ENCODE measurements at places on chromosomes 6 and 20. TPM values are rescaled to one million over a fixed set of nuclear protein-coding genes. Genes with fewer than 3 reads are reported as not detected.

DNA sequence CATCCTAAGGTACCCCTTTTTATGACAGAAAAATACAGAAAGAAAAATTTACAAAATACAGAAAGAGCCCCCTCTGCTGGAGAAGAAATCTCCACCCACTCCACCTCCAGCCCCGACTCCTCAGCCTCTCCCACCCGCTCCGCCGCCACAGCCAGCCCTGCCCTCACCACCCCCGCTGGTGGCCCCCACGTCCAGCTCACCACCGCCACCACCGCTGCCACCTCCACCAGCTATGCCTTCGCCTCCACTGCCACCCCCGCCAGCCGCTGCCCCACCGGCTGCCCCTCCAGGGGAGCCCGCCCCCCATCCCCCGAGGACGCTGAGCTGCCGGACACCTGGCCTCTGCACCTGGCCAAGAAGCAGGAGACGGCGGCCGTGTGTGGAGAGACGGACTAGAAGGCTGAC lies 17.7 kb downstream of the WFDC2 start:
- H3K4me1 ChIP-seq, result no peaks in the 10 kb centered on the region
- peaks cover 19% of the 10 kb centered on the region for H3K27me3 ChIP-seq

DNA sequence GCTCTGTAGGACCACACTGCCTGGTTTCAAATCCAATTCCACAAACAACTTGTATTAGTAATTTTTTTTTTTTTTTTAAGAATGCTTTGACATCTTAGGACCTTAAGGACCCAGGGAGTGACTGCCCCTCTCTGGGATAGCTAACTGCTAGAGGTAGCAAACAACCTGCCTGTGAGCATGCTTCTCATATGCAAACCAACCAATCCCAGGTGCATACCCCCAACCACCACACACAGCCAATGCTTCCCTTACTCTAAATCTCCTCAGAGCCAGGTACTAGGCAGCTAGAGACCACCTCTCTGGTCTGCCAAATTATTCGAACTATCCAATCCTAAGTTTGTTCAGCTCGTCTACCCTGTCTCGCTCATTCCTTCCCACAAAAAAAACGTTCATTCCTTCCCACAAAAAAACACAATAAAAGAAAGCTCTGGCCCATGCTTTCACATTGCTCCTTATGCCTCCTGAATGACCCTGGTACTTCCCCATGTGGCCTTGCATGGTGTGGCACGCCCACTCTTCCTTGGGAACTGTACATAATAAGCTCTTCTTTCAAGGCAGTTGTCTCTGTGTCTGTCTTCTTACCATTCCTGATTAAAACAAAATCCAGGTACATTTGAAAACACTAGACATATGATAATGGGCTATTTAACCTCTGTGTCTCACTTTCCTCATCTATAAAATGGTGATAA lies 6.4 kb downstream of the SERAC1 start:
- no peak for DNase-seq
- H3K36me3 ChIP-seq, result peaks cover 25% of the 10 kb centered on the region
- no peak overlapping the region for H3K27ac ChIP-seq
- no peaks in the 10 kb centered on the region for H3K27me3 ChIP-seq

DNA sequence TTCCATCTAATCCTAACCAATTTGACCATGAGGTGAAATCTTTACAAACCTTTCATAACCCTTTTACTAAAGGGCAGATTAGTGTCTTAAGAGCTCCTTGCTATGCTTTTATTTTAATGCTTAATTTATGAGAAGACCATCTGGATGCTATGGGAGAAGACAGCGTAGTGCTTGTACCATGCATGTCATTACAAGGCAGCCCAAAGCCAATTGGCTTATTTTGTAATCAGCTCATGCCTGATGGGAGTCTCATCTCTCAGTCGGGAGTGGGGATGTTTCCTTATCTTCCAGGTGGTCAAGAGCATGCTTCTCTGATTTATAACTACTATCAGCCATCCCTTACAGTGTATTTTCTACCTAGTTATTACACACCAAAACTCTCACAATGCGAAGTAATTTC lies 304.7 kb downstream of the FARS2 start:
- H3K27me3 ChIP-seq, result no peaks in the 10 kb centered on the region
- no peak overlapping the region for H3K27ac ChIP-seq
- H3K36me3 ChIP-seq, result peaks cover 4% of the 10 kb centered on the region
- H3K4me3 ChIP-seq, result no peak overlapping the region
- no peaks in the 10 kb centered on the region for H3K4me1 ChIP-seq
- no peak for DNase-seq

- H3K4me3 ChIP-seq, result no peak overlapping the region
- H3K36me3 ChIP-seq, result no peaks in the 10 kb centered on the region
- no peak for DNase-seq
- H3K27me3 ChIP-seq, result no peaks in the 10 kb centered on the region
- H3K4me1 ChIP-seq, result no peaks in the 10 kb centered on the region
These were observed 413.8 kb downstream of the PTPRT start for GRCh38 chr20:42775866-42776265.

Gene GSTA3
- not detected for total RNA-seq

Gene KCNK16
- not detected for total RNA-seq

Gene CLDN20
- total RNA-seq, result 0.29 TPM

Gene HLA-F
- 314 TPM for total RNA-seq

DNA sequence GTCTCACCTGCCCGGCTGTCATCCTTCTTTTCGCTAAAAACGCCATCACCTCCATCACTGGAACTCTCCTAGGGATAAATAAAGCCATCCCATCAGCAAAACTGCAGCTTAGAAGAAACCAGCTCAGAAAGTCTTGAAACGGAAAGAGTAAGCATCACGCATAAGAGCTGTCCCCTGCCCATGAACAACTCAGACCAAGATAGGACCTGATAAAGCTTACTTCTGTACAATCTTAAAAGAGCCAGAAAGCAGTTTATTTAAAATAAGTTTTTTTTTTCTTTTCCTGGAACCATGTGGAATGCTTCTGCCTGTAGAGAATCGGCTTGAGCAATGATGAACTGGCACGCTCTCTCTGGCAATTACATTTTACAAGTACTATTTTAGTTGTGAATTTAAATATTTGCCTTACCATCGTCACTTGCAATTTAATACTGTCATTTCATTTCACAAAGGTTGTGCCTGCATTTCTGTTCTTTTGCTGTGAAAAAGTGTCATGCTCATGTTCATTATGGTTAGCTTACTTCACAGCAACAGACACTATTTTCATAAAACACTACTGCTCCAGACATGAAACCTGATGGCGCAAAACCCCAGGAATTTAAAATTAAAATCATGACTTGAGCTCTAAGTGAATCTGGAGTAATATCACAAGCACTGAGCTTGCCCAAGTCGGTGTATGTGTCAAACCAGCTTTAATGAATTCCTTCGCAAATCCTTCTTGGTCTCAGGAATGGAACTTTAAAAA lies 59.6 kb upstream of the EMILIN3 start:
- H3K27ac ChIP-seq, result no peak overlapping the region
- DNase-seq, result no peak
- peaks cover 52% of the 10 kb centered on the region for H3K36me3 ChIP-seq
- H3K27me3 ChIP-seq, result no peaks in the 10 kb centered on the region
- peaks cover 43% of the 10 kb centered on the region for H3K4me1 ChIP-seq
- no peak overlapping the region for H3K4me3 ChIP-seq

DNA sequence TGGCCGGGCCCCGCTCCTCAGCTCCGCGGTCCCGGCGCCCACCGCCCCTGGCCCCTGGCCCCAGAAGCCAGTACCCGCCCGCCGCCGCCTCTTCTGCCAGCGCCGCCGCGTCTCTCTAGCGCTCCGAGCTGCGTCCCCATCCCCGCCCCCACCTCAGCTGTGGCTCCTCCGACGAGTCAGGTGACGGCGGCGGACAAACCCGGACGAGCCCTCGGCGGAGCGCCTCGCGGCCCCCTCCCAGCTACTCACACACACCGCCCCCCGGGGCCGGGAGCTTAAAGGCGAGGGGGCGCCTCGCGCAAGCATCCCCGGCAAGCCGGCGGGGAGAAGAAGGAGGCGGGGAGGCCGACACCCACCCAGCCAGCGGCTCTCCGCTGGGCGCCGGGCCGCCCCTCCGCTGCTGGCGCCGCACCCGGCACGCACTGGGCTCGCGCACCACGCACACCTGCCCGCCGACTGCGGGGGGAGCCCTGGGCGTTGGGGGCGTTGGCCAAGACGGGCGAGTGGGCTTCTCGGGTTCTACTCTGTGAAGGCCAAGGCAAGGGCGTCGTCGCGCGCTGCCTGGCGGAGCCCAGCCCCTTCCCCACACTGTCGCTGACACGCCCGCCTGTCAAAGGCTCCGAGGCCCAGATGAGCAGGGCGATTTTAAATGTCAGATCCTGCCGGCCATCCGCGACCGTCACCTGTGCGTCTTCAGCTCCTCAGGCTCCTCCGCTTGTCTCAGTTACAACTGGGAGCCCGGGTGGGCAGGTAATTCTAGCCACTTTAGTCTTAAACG lies at the start of gene SNAP91:
TSS of gene SNAP91 (minus strand) at position 132 of the 778 bp plus-strand sequence. CDS start 1,174 bp downstream, outside the sequence.
- DNase-seq, result no peak
- H3K27ac ChIP-seq, result no peak within 1 kb of the TSS
- H3K4me1 ChIP-seq, result no peaks in the 10 kb centered on the region
- no peak within 1 kb of the TSS for H3K4me3 ChIP-seq
- H3K27me3 ChIP-seq, result peaks cover 36% of the 10 kb centered on the region

Measured in activated T-helper 1 cell treated with anti-CD3 and anti-CD28 coated beads, Interleukin-12 subunit alpha, Interleukin-12 subunit beta, Interleukin-2, Interleukin-4 antibody, amounts not matched to agents 30 ng/mL and 10 ng/mL and 1 ng/mL, durations not matched to agents 14 hours and 24 hours and 36 hours (primary cell).